Spinal cord (tissue), 10 donors: ENCODE measurements at places on chromosomes 3 and 15. TPM values are rescaled to one million over a fixed set of nuclear protein-coding genes. Genes with fewer than 3 reads are reported as not detected.

DNA sequence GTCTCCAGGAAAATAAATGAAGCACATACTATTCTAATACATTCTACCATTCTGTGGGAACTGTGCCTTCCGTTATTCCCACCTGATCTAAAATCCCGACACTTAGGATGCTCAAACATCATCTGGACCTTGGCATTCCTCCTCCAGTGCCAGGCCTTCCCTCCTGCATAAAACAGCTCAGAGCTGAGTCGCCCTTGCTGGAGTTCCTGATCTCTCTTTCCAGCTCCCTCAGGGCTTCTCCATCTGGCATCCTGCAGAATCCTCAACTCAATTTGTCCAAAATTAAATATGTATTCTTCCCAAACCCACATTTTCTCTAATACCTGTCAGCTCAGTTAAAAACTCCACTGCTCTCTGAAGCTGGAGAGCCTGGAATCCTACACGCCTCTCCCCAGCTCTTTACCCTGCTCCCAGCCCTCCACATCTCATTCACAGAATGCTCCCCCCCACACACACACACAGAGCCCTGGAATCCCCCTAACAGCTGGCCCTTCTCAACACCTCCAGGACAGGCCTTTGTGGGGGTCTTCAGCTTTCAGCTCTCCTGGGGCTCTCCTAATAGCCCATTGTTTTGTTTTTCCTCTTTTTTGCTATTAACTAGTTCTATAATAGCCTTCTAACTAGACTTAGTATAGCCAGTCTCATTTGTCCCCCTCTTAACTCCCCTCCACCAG lies 78.5 kb downstream of the HMG20A start:
- DNase-seq: no peak

GRCh38 chr3:55292360-55292759 lies 194.7 kb downstream of the WNT5A start:
- DNase-seq: no peak

DNA sequence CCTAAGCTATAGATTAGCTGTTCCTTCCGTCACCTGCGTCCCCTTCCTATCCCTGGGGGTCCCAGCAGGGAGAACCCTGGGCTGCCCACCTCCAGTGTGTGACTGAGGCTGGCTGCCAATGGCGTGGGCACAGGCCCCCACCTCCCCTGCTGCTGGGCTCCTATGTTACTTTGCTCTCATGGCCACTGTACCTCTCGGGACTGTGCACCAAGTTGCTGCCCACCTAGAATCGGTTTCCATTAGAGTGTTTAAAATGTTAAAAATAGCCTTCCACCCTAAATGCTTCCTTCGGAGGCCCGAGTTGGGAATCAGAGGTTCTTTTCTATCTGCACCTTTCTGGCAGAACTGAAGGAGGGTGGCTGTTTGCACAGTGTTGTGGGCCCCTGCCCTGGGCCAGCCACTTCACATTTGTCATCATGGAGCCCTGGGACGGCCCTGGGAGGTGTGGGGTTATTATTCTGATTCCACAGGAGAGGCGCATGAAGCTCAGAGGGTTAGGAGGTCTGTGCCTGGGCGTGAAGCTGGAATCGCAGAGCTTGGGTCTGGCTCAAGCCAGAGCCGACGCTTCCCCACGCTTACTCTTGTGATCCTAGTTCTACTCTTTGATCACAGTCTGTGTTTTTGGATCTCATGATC lies 29.1 kb downstream of the IRAK2 start:
- no peak for DNase-seq

- DNase-seq: no peak
These were observed 91.5 kb downstream of the SH3GL3 start for GRCh38 chr15:83538682-83539081.

CEMIP gene
- 75.8 TPM for total RNA-seq

GOLGA8T gene
- total RNA-seq: 0.83 TPM

CD200 gene
- 26.7 TPM for total RNA-seq
